ENCODE measurements at places on chromosomes 4 and X. TPM values are rescaled to one million over a fixed set of nuclear protein-coding genes. Genes with fewer than 3 reads are reported as not detected.

PASD1 gene
- not detected for total RNA-seq

RGN gene
- total RNA-seq, result not detected

PRDM5 gene
- total RNA-seq, result not detected

BGN gene
- total RNA-seq, result not detected

CPXCR1 gene
- total RNA-seq, result not detected

C1QTNF7 gene
- not detected for total RNA-seq

RNF150 gene
- 0.02 TPM for total RNA-seq

CLGN gene
- 0.21 TPM for total RNA-seq

DNA sequence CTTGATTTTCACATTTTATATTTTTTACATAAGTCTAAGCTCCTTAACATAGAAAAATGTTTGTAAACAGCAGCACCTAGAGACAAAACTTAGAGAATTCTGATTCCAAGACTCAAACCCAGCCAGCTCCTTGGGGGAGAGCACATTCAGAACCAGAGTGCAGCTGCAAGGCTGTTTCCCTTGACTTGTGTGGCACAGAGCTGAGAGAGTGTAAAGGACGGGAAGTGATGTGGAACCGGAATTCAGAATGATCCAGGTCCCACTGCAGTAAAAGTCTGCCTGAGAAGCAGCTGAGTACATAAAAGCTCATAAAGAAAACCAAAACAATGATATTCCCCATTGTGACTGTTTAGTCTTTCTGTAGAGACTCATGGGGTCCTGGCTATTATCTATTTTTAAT is 713.8 kb downstream of the RAB28 start:
- DNase-seq, result no peak

- DNase-seq, result no peak
Measured at GRCh38 chr4:42152507-42153504, at the start of gene BEND4. Gene BEND4 (minus strand): TSS chr4:42152655. CDS start chr4:42152143, 512 bp downstream.

GRCh38 chr4:133969202-133969848 is 232.3 kb downstream of the PABPC4L start:
- no peak for DNase-seq

GRCh38 chr4:126661194-126661593 is 971.6 kb upstream of the INTU start:
- no peak for DNase-seq

- no peak for DNase-seq
Measured at GRCh38 chr4:88846206-88846790, 148.7 kb upstream of the NAP1L5 start.

DNA sequence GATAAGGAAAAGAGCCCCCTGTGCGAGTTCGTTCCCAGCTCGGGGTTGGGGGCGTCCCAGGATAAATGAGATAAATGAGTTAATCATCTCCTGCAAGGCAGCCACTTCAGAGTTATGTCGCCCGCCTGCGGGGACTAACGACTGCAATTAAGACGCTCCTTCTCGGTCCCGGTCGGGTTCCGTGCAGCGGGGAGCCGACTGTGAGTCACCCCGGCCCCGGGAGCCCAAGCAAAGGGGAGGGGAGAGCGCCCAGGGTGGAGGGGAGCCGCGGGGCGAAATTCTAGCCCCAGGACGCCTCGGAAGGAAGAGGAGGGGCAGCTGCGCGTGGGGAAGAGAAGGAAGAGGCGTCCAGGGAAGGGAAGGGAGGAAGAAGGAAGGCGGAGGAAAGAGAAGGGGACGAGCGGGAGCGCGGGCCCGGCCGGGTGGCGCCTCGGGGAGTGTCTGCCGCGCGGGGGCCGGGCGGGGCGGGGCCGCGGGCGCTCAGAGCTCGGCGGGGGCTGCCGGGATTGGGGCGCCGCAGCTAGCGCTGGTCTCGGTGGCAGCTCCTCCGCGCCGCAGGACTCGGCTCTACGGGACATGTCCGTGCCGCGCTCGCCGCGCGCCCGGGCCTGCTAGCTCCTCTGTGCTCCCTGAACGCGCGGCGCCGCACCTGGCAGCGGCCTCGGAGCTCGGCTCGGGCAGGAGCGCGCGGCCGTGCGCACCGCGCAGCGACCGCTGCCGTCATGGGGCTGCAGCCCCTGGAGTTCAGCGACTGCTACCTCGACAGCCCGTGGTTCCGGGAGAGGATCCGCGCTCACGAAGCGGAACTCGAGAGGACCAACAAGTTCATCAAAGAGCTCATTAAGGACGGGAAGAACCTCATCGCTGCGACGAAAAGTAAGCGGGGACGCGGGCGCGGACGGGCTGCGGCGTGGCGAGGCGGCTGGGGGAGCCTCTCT is at the start of gene ARHGAP10:
Gene ARHGAP10 (plus strand): TSS at position 509 of the 938 bp plus-strand sequence. CDS start 214 bp downstream, at position 723.
- DNase-seq, result peak; percentile 57

- peak; percentile 17 for DNase-seq
Measured at GRCh38 chrX:133745349-133745748, 240.0 kb downstream of the GPC3 start.

DNA sequence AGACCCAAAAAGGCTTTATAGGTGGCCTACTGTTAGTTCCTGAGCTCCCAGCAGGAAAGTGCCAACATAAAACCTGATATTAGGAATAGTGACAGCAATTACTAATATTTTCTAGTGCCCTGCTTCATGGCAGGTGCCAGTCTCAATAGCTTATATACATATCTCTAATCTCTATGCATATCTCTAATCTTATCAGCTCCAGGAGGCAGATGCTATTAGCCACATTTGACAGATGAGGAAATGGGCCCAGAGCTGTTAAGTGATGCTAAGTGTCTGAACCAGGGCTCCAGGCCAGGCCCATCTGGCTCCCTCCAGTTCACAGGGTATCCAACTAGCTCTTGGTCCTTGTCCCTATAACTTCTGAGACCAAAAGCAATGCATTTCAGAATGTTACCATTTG is 142.5 kb downstream of the CHIC2 start:
- no peak for DNase-seq

- DNase-seq, result no peak
Measured at GRCh38 chrX:114465689-114466088, 118.2 kb upstream of the HTR2C start.

- no peak for DNase-seq
Measured at GRCh38 chrX:43643662-43644061, 12.4 kb upstream of the MAOA start.

GRCh38 chr4:103482893-103483292 is 236.9 kb downstream of the TACR3 start:
- DNase-seq, result no peak

DNA sequence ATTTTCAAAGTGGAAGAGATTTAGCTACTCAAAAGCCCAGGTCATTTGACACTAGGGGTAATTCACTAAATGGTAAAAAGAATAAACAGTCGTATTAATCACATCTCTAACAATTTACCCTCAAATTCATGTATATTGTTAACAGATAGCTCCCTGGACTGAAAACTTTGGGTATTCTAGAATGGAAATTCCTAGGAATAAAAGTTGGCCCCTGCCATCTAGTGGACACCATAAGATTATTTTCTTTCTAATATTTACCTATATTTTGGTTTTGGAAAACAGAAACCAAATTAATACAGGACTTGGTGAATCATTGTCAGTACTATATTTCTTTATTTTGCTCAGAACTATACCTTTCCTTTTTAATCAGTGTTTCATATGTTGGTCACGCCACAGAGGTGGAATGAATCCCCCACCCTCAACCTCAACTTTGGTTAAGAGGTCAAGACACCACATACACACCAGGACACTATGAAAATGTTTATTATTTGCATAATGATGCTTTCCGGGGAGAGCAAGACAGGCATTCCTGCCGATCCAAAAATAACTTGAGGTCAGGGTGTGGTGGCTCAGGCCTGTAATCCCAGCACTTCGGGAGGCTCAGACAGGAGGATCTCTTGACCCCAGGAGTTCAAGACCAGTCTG is 96.2 kb upstream of the APOOL start:
- DNase-seq, result no peak

- DNase-seq, result no peak
Measured at GRCh38 chr4:61212788-61213187, 12.7 kb downstream of the ADGRL3 start.

DNA sequence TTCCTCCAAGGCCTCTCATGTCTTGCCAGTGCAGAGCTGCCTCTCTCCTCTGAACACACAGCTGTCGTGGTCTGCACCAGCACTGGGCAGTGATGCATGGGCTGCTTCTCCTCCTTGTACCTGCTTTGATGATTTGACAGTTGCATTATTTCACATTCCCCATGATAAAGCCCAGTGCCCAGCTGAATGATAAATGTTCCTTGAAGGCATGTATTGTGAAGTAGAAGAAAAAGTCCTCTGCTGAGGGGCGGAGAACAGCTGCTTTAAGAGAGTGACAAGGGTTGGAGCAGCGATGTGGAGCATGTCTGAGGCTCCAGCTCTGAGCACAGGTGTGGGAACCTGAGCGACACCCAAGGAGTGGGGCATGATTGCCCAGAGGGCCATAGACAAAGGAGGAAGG is 21.1 kb upstream of the TRIM2 start:
- no peak for DNase-seq

All from activated CD4-positive, alpha-beta T cell treated with anti-CD3 and anti-CD28 coated beads, Interleukin-2, amount 10 ng/mL, durations not matched to agents 7 days and 5 days (primary cell).